Activated CD4-positive, alpha-beta memory T cell treated with anti-CD3 and anti-CD28 coated beads, Interleukin-2, amount 10 ng/mL, durations not matched to agents 7 days and 5 days (primary cell): ENCODE measurements at places on chromosomes 2 and 18. TPM values are rescaled to one million over a fixed set of nuclear protein-coding genes. Genes with fewer than 3 reads are reported as not detected.
A peak's percentile ranks its signal among the peaks of the same experiment; 100 is the strongest.

PFN4 gene
- not detected for total RNA-seq

- DNase-seq = no peak
These were observed 71.3 kb downstream of the FASTKD2 start for GRCh38 chr2:206836722-206837121.

DNA sequence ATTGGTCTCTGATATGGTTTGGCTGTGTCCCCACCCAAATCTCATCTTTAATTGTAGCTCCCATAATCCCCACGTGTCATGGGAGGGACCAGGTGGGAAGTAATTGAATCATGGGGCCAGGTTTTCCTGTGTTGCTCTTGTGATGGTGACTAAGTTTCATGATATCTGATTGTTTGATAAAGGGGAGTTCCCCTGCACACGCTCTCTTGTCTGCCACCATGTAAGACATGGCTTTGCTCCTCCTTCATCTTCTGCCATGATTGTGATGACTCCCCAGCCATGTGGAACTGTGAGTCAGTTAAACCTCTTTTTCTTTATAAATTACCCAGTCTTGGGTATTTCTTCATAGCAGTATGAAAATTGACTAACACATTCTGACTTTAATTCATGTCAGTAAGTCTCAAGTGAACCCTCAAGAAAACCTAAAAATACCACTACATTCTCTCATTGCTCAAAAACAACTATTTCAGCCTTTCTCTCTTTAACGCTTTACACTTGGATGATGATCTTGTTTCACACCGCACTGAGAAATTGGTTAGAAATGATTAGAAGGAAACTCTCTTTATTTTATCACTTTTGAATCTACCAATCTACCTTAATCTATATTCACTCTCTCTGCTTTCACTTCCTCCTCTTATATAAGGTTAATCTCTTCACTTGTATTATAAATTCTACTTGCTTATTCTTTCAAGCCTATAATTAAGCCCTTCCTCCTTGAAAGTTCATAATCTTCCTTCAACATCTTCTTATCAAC lies 110.1 kb downstream of the GALR1 start:
- DNase-seq = no peak

KCNJ3 gene
- not detected for total RNA-seq

ZCCHC2 gene
- total RNA-seq = 52.3 TPM

- peak; percentile 47 for DNase-seq
These were observed 85.1 kb upstream of the TTC39C start for GRCh38 chr18:23929362-23929930.

TFPI gene
- not detected for total RNA-seq

IL1R2 gene
- 0.88 TPM for total RNA-seq

DNA sequence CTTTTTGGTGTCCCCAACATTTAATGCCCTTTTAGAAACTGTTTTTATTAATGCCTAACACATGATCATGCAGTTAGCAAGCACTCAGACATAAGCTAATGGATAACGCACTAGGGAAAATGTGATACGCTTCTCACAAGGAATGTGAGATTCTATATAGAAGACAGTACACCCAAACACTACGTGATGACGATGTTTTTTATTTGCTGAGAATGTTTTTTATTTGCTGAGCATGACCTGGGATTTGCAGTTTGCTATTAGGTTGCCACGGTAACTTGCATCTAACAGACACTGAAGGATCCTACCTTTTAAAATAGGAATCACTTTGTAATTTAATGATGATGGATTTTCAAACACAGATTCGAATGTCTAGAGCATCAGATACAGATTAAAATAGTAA lies 4.9 kb downstream of the SMC6 start:
- DNase-seq = no peak

- no peak for DNase-seq
These were observed 15.0 kb upstream of the CTDP1 start for GRCh38 chr18:79664525-79665125.

LTBP1 gene
- total RNA-seq = 0.35 TPM

GRCh38 chr18:36811430-36811829 lies 17.4 kb downstream of the TPGS2 start:
- no peak for DNase-seq

SERPINE2 gene
- 7.4 TPM for total RNA-seq

GRCh38 chr2:26925100-26925791 lies 45.2 kb upstream of the MAPRE3 start:
- DNase-seq = no peak
